ENCODE measurements at places on chromosomes 6 and 20.

- no peak for DNase-seq
Observed at GRCh38 chr6:52143551-52143950, 42.6 kb upstream of the IL17A start.

DNA sequence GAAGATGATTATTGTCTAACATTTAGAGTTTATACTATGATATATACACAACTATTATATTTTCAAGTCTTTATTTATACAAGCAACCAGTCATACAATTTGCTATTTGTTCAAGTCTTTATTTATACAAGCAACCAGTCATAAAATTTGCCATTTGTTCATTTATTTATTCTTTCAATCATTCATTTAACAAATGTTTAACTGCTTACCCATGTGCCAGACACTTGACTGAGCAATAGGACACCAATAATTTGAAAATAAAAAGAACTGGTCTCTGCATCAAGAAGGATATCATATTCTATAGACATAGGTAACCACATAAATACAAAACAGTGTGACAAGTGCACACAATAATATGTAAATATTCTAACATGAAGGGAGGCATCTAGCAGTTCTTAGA, 20.3 kb downstream of the GRIK2 start:
- DNase-seq = no peak

DNA sequence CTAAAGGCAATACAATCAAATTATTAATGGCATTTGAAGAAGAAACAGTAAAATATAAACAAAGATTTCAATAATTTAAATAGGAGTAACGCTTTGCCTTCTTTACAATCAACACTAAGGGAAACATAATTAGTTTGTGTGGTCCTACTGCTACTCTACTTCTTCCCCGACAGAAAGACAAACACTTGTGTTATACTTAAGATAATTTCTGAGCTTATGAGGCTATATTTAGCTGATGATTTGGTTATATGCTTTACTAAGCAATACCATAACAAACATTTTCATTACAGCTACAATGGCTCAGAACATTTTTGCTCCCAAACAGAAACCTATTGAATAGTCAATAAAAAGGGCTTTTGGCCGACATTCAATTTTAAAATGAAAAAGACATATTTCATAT, 1217.2 kb upstream of the GJE1 start:
- no peak for DNase-seq

DNA sequence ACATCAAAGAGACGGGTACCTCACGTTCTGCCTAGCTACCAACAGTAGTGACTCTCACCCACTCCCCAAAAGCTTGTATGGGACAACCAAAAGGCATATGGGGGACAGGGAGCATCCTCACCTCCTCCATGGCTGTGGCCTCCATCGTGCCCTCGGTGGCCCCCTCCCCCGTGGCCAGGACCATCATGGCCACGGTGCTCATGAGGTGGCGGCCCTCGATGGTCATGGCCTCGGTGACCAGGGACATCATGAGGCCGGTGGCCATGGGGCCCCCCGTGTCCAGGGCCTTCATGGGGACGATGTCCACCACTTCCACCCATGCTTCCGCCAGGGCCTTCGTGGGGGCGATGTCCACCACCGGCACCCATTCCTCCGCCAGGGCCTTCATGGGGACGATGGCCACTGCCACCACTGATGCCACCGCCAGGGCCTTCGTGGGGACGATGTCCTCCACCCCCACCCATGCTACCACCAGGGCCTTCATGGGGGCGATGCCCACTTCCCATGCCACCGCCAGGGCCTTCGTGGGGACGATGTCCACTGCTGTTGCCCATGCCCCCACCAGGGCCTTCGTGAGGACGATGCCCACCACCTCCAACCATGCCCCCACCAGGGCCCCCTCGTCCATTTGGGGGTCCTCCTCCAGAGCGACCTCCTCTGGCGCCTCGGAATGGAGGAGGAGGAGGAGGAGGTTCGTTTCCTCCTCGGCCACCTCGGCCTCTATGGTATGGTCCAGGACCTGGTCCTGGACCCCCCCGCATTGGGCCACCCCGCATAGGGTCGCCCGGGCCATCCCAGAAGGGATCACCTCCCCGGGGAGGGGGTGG, 15.0 kb downstream of the PPP1R10 start:
- DNase-seq = no peak

DNA sequence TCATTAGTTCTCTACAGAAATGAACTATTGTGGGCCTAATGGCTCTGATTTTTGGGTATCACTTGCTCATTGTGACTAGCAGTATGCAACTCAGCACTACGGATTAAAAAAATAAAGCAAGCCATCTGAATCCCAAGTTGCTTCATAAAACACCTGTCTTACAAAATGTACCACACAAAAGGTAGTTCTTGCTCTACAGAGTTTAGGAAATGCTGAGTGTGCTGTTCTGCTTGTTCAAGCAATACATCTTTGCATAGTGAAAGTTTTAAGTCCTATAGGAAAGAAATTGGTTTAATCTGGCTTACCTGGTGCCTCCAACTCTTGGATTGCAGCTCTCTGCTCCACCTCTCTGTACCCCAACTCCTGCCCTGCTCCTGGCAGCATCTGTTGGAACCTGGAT, 266.7 kb upstream of the AGPAT4 start:
- no peak for DNase-seq

DNA sequence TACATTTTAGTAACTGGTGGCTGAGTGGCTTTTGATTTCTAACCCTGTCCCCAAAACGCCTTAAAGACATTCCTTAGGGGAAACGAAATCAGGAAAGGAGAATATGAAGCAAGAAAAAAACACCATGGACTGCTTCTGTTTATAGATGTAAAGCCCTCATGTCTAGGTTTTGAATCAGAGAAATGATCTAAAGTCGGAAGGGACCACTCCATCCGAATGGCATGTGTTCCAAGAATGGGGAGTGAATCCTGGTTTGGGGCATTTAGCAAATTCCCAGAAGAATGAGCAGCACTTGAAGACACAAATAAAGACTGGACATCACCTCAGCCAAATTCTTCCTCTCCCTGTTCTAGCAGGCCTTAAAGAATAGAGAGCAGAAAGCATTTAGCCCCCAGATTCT, 65.6 kb downstream of the CAP2 start:
- DNase-seq = no peak

DNA sequence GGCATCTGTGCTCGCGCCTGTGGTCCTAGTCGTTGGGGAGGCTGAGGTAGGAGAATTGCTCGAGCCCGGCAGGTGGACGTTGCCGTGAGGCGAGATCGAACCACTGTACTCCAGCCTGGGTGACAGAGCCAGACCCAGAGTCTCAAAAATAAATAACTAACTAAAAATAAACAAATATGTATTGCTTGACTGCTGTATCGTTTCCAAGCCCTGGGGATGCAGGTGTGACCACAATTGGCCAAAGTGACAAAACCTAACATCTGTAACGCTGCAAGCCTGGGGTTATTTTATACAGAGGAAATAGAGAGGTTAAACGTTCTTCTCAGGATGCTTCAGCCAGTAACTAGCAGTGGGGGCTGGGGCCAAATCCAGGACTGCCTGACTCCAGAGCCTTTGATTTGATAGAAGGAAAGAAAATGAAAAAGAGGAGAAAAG, 1.9 kb upstream of the SRSF3 start:
- no peak for DNase-seq

DNA sequence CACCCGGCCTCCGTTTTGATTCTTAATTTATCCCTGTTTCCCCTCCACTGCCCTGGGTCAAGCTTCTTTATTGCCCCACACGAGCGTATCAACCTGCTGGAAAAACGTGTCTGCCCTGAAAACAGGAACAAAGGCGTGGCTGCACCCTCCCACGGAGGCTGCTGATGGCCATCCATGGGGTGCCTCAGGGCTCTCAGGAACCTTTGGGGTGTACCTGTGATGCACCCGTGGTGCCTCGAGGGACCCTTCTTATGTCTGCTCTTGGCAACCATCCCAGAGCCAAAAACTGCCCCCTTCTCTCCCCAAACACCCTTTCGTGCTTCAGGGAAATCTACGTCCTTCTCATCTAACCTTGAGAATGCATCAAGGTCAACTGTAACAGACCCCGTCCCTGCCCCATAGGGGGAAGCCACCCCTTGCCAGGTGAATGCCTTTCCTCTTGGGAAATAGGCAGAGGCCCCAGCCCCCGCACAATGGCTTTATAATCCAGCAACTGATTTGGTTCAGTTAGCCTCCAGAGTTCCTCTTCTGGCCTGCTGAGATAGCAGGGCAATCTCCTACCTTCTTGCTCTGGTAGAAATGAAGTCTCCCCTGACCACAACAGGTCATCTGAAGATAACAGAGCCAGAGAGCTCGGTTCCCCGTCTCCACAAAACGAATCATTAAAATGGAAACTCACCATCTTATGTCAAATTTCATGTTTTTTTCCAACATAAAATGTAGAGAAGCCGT, 29.4 kb downstream of the PSMG4 start:
- DNase-seq = no peak

DNA sequence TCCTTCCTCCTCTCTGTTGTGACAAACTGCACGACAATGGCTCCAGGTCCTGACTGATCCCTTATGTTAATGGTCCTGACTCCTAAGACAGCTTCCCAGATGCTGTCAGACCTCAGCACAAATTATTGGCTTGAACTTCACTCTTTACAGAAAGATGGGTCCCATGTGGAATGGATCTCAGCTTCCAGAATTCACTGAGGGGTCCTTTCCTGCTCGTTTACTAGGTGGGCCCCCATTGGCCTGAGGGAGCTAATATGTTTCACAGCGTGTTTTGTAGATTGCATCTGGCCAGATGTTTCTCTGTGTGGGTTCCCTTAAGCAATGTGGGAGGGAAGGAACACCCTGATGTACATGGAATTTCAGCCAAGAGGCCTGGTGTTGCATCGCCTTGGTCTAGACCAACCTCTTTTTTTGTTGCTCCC, 826.6 kb downstream of the MAFB start:
- no peak for DNase-seq

DNA sequence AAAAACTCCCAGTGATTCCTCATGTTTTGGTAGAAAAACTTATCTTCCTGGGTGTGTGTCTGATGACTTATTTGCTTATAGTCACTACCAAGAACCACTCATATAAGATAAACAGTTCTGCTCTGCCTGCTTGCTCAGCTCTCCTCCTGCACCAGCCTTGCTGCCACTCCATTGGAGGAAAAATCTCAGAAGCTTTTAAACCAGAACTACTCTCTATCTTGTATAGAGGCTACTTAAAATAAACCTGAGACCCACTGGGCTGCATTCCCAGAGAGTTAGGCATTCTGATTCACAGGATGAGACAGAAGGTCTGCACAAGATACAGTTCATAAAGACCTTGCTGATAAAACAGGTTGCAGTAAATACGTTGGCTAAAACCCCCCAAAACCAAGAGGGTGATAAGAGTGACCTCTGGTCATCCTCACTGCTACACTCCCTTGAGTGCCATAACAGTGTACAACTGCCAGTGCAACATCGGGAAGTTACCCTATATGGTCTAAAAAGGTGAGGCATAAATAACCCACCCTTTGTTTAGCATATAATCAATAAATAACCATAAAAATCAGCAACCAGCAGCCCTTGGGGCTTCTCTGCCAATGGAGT, 728.3 kb downstream of the EPHA7 start:
- peak; percentile 11 for DNase-seq

GRCh38 chr6:114452785-114453401, 110.1 kb upstream of the HS3ST5 start:
- no peak for DNase-seq

- DNase-seq = no peak
Observed at GRCh38 chr6:170208182-170208601, 82.7 kb downstream of the DLL1 start.

- DNase-seq = no peak
Observed at GRCh38 chr6:36120539-36120938, 9.8 kb upstream of the MAPK13 start.

DNA sequence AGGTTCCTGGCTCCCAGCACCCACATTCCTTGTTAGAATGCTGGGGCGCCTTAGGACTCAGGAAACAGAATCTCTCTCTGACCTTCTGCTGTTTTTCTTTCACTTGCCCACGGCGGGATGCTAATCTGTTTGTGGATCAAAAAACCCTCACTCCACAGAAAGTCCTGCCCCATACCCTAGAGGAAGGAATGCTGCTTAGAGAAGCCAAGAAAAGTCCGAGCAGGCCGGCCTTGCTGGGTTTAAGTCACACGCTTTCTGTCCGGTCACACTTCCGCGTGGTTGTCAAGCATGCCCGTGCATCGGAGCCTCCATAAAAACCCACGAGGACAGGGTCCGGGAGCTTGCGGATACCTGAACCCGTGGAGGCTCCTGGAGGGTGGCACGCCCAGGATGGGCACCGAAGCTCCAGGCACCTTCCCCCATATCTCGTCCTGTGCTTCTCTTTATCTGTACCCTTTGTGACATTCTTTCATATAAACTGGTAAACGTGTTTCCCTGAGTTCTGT, 223.1 kb downstream of the NRN1 start:
- DNase-seq = peak; percentile 70

DNA sequence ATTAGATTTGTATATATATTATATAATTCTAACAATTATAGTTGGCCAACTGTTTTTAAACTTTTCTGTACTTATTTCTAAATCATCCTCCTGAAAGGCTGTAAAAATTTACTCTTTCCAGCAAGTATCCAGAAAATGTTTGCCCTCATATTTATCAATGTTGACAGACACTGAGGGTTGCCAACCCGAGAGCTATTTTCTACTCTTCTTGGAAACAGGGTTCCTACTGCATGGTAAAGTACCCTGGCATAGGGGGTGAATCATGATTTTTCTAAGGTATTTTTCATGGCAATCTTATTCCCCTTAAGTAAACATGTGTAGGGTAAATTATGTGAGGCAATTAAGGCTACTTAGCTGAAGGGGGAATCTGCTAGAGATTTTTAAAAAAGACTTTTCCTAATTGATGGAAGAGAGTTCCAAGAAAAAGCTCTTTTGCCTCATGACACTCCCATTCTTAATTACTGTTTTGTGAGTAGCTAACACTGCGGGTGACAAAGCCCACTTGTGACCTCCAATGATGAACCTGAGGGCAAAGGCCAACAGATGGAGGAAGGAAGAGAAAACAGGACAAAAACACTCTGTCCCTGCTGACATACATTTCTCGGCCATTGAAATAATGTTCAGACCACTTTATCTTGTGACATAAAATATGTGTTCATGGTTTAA, 37.9 kb downstream of the GPX5 start:
- DNase-seq = no peak

- no peak for DNase-seq
Observed at GRCh38 chr6:73782911-73783310, 86.9 kb downstream of the CD109 start.

DNA sequence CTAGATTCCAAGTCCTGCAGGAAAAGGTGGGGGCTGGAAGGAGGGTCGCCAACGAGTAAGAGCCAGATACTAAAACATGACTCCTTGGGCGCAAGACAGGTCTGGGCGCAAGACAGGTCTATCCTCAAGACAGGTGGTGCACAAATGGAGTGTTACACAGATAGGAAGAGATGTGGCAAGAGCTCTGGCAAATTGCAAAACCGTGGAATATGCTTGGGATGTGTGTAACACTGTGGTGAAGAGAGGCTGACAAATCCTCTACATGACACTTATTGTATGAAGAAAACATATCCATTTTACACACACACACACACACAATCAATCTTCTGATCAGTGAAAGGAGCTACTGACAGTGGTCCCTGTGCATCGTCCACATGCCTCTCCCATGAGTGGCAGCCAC, 77.6 kb downstream of the TBC1D7 start:
- DNase-seq = no peak

DNA sequence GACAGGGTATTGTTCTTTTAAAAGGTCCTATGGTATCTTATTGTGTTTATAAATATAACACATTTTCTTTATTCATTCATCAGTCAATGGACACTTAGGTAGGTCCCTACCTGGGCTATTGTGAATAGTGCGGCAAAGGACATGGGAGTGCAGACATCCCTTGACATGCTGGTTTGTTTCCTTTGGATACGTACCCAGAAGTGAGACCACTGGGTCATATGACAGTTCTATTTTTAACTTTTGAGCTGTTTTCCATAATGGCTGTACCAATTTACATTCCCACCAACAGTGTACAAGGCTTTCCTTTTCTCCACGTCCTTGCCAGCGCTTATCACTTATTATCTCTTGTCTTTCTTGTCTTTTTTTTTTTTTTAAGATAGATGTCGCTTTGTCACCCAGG, 627.5 kb downstream of the PRKN start:
- DNase-seq = no peak

Measured in ELF-1 (cell line).